Stomach (tissue), 19 donors: ENCODE measurements at places on chromosomes 12 and 14. TPM values are rescaled to one million over a fixed set of nuclear protein-coding genes. Genes with fewer than 3 reads are reported as not detected.

The ASCL1 gene
- 0.37 TPM for polyA plus RNA-seq

DNA sequence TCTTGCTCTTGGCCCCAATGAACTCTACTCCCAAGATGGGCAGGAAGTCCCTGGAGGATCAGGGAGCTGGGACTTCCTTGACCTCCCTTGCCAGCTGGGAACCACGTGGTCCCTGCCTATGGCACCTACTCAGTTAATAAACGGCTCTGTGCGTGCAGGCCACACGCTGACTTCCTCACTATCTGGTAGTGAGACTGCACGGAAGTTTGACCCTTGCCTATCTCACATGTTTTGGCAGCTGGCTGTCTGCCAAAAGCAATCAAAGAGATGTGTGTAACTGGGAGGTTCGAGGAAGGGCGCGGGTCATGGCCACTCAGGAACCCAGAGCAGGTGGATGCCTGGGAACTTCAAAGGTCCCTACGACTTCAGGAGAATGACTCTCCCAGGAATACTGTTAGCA is 57.9 kb downstream of the RFLNA start:
- peak; percentile 73 for DNase-seq

- peak; percentile 96 for DNase-seq
Observed at GRCh38 chr12:15220915-15221885, at the start of gene RERG. TSS of gene RERG (minus strand) at chr12:15221417. CDS start at chr12:15217489, 3,928 bp downstream.

The DCN gene
- polyA plus RNA-seq, result 145 TPM

DNA sequence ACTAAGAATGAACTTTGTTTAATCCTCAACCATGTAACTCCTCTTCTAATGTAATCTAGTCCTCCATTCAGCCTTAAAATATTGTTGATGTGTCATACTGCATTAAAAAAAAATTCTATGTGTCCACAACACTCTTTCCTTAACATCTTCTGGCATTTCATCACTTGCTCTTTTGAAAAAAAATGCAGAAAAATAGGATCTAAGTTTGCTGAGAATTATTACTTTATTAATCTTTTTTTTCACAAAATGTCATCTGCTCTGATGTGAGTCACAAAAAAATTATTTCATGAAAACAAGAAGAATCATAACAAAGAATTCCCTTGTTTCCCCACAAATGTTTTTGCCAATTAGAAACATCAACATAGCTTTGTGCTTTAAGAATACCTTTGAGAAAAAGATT is 410.1 kb upstream of the MGAT4C start:
- DNase-seq, result no peak

The RDH12 gene
- 9.3 TPM for polyA plus RNA-seq

- DNase-seq, result no peak
Observed at GRCh38 chr14:46036099-46036498, 615.5 kb downstream of the RPL10L start.

The PLD4 gene
- 0.70 TPM for polyA plus RNA-seq

DNA sequence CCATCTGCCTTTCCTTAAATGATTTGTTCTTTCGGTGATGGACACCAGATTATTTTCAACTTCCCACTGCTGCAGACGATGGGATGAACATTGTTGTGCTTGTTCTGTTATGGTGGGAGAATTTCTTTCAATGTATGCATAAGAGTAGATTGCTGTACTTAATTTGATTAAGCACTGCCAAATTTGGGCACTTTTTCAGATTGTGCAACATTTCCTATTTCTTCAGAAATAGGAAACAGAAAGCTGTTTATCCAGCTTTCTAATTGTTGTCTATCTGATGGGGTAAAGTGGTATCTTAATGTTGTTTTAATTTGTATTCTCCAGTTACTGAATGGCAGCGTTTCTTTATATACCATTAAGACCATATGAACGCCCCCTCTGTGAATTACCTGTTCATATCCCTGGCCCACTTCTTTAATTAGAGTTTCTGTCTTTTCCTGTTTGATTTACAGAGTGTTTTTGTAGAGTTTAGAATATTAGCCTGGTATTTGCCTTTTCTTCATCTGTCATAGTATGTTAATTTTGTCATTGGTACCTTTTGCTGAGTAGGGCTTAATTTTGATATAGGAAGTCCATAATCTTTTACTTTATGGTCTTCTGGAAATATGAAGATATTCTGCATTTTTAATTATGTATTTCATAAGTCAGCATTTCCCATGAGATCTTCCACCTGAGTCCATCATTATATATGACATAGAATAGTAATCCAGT is 59.6 kb downstream of the DIP2B start:
- DNase-seq, result no peak

The MYO1H gene
- polyA plus RNA-seq, result not detected

- no peak for DNase-seq
Observed at GRCh38 chr12:123859035-123859434, 96.9 kb downstream of the DNAH10 start.

DNA sequence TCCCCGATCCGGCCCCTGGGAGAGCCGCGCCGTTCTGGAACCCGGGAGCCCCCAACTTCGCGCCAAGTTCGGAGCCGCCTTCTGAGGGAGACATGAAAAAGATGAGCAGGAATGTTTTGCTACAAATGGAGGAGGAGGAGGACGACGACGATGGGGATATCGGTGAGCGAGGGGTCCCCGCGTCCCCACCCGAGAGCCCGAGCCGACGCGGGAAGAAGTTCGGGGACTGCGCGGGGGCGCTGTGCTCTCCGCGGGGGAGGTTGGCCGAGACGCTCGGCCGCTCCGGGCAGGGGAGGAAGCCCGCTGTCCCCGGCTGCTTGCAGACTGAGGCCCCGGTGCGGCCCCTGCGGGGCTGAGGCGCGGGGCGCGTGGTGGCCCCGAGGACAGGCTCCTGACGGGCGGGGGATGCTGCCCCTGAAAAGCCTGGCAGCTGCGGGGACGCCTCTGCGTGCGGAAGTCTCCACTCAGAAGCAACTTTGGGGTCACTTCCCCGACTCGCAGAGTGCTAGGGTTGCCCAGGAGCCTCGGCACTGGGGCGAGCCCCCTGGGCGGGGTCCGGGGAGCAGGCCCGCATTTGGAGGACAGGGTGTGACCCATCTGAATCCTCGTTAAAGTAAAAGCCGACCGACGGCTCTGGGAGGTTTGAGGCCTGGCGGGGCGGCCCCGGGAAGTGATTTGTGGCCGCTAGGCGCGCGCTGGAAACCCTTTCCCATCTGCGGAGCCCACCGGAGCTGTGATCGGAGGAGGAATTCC is 511 bp downstream of the ANO6 start:
- peak; percentile 81 for DNase-seq

DNA sequence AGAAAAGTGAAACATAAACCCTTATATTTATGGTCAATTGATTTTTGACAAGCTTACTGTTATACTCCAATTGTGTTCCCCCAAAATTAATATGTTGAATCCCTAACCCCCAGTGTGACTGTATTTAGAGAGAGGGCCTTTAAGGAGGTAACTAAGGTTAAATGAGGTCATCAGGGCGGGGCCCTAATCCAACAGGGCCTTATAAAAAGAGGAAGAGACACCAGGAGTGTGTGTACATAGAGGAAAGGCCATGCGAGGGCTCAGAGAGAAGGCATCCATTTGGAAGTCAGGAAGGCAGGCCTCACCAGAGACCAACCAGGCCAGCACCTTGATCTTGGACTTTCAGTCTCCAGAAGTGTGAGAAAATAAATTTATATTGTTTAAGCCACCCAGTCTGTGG is 6.5 kb upstream of the VTI1B start:
- DNase-seq, result no peak

The LPCAT3 gene
- 35.6 TPM for polyA plus RNA-seq

The SLC39A2 gene
- not detected for polyA plus RNA-seq

DNA sequence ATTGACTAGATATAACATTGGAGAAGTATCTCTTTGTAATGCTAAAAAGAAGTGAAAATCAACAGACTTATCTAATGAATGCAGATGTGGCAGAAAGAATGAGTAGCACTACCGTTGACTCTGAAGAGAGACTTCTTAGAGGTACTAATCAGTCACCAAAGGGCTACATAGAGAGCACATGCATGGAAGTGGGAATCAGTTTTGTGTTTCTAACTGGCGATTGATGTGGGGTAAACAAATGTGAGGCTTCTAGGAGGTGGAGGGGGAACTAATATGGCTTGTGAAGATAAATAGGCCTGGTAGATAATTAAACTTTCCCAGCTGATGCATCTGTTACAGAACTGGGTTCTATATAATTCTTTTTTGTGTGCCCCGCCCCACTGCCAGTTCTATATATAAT is 10.5 kb downstream of the COCH start:
- no peak for DNase-seq

DNA sequence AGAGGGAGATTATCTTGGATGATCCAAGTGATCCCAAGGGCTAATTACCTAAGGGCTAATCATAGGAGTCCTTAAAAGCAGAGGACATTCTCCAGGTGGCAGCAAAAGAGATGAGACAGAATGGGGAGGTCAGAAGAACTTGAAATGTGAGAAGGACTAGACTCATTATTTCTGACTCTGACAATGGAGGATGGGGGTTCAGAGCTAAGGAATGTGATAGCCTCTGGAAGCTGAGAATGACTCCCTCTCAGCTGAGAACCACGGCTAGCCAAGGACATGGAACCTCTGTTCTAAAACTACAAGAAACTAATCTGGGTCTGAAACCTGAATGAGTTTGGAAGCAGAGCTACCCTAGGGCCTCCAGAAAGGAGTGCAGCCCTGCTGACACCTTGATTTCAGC is 35.6 kb upstream of the ANKS1B start:
- DNase-seq, result no peak

DNA sequence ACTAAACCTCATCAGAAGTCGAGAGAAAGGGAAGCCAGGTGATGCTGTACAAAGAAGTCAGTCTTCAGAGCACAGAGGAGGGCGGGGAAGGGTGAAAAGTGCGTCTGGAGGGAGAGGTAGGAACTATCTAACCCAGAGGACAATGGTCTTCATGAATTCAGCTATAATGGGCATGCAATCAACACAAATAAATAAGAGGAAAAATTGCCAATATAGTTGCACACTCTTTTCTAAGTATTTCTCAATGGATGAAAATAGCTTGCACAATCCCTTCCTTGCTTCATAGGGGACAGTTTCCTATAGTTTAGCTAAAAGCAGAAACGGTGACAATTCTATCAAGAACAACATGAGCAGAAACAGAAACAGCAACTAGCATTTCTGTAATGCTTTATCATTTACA is 931.2 kb downstream of the AACS start:
- DNase-seq, result no peak

DNA sequence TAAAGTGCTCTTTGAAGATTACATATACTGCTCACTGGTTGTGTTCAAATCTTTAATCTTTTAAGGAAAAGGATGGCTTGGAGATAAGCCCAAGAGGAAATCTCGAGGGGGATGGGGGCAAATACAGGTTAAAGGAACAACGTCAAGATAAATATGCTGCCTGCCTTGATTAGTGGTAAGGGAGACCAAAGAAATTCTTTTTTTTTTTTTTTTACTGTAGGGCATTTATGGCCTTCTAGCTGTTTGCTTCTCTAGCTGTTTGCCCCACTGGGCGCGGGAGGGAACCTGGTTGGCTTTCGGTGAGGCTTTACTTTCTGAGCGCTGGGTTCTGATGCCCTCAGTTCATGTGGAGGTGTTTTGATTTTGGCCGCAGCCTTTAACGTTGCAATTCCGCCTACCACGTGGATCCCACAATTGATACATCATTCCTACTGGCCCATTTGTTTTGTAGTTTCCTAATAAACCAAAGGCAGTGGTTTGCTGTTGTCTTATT is 5.7 kb downstream of the CCND2 start:
- no peak for DNase-seq

GRCh38 chr12:79765157-79765556 is 74.4 kb upstream of the PAWR start:
- DNase-seq, result no peak

The ANAPC5 gene
- polyA plus RNA-seq, result 106 TPM

- no peak for DNase-seq
Observed at GRCh38 chr12:11717519-11717961, 68.1 kb downstream of the ETV6 start.
